ENCODE measurements at places on chromosomes 16 and 17.

DNA sequence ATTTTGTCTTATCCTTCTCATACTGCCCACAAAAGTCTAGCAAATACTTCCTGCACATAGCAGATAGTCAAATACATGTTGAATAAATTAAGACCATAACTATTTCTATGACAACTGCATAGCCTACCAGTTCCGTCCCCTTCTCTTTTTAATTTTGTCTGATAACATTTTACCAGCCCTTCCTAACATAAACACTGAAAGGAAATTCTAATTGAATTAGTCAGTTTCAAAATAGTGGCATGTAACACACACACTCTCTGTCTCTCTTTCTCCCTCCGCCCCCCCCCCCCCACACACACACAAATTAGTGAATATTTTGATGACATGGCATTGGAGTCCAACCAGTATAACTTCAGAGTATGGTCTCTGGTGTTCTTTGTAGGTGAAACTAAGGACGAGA is 41.8 kb downstream of the TNRC6C start:
- DNase-seq = no peak

- peak; percentile 96 for DNase-seq
These were observed 6.1 kb downstream of the WDR81 start for GRCh38 chr17:1730326-1731193.

DNA sequence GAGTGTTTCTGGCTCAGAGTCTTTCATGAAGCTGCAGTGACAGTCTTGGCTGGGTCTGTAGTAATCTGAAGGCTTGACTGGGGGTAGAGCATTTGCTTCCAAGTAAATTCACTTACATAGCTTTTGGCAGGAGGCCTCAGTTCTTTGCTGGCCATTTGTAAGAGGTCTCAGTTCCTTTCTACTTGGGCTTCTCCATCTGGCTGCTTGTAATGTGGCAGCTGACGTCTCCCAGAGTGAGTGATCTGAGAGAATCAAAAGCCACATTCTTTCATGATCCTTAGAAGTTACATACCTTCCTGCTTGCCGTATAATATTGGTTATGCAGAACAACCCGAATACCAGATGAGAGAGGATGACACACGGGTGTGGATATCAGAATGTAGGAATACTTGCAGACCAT is 39.8 kb downstream of the NF1 start:
- DNase-seq = no peak

- no peak for DNase-seq
These were observed 3.1 kb downstream of the PRCD start for GRCh38 chr17:76542984-76543383.

DNA sequence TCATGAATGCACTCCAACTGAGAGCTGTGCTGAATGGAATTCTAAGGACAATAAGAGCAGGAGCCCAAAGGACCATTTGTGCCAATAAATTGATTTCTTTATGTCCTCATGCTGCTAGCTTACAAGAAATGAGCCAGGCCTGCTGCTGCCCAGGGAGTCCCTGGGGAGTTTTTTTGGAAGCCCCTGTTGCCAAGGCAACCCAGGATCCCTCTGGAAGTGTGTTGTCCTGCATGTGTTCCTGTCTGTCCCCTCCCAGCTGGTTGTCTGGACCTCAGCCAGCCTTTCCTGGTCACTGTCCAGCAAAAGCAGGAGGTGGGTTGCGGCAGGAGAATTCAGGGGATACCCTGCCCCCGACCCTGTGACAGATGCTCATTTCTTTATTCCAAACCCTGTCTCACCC is 51.0 kb upstream of the GPRC5B start:
- no peak for DNase-seq

GRCh38 chr16:4360538-4361021 is 9.5 kb upstream of the PAM16 start:
- DNase-seq = peak; percentile 35

GRCh38 chr17:67054608-67055007 is 10.3 kb downstream of the CACNG1 start:
- DNase-seq = no peak

Measured in amniotic epithelial cell (primary cell).